ENCODE measurements at places on chromosomes 16 and 17.

DNA sequence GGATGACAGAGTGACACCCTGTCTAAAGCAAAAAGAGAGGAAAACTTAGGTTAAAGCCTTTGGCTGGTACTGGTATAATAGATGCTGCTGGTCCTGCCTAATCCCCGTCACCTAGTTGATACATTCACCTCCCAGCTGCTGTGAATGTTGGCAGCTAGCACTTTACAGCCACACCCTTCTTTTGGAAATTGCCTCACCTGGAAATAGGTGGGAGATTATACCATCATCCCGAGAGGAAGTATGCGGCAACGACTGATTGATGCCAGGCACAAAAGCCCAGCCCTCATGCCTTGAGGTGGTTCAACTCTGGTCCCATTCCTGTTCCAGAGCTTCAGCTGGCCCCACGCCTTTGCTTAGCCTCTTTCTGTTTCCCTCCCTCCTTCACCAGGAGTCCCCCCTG lies 53.2 kb upstream of the SIAH1 start:
- no peak for DNase-seq

DNA sequence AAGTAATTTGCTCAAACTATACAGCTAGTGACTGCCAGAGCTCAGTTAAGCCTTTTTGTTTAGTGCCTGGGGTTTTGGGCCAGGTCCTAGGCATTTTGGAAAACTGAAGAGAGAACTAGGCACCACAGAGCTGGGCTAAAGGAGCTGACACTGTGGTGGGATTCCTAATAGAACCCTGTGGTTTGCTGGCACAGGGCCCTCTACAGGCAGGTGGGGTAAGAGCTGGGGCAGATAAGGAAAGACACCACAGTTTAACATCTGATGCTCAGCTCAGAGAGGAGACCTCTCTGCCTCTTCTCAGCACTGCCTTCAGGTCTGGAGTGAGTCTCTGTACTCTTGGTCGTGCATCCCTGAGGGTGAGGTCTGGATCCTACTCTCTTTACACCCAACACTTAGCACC lies 121.2 kb downstream of the SNX11 start:
- DNase-seq: no peak

DNA sequence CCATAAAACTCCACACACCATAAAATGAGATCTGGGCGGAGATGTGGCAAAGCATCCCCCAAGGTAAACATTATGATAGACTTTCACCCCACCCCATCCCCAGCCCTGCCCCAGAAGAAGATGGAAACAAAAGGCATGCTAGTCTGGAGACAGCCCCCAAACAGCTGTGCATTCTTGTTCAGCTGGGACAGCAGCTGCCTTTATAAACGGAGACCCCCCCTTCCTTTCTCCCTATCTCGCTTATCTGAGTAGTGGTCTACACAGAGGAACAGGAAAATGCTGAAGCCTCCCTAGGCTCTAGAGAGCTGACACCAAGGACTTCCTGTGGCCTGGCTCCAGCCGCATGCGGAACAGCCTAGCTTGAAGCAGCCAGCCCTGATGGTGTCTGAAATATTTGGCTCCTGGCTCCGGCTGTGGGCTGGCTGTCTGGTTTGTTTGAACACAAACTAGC lies 190.3 kb upstream of the ANKFN1 start:
- no peak for DNase-seq

DNA sequence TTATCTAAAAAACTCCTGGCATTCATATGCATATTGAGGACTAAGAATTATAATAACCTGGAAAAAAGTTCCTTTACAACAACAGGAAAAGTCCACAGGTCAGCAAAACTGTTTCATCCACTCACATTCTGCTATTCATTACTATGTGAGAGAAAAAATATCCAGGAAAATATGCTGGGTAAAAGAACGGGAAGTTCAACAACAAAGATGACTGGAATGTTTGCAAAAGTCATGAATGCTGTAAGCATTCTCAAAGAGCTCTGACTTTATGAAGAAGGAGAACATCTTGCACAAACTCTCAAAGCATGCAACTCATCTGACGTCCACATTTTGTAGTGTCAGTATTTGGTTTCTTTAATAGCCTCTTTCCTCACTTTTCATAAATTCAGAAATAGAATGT lies 56.9 kb upstream of the ALDH3A1 start:
- DNase-seq: no peak
